ENCODE measurements at places on chromosomes 5 and 9.

- DNase-seq, result no peak
Observed at GRCh38 chr5:92544036-92544435, 1037.0 kb downstream of the NR2F1-AS1 start.

DNA sequence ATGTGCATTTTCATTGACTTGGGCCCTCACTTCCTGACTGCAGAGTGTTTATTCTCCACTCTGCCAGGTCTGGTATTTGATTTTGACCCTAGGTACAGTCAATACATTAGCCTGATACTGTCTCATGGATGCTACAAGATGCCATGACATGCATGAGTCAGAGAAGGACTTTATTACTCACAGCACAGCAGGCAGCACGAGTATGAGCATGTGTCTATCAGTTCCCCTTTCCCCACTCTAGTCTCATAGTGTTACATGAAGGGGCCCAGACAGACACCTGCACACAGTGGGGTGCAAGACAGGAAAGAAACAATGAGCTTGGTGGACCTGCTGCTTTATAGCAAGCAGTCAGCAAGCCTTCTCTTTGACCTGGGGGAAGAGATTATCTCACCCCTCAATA lies 19.6 kb downstream of the ITGA2 start:
- DNase-seq, result no peak

DNA sequence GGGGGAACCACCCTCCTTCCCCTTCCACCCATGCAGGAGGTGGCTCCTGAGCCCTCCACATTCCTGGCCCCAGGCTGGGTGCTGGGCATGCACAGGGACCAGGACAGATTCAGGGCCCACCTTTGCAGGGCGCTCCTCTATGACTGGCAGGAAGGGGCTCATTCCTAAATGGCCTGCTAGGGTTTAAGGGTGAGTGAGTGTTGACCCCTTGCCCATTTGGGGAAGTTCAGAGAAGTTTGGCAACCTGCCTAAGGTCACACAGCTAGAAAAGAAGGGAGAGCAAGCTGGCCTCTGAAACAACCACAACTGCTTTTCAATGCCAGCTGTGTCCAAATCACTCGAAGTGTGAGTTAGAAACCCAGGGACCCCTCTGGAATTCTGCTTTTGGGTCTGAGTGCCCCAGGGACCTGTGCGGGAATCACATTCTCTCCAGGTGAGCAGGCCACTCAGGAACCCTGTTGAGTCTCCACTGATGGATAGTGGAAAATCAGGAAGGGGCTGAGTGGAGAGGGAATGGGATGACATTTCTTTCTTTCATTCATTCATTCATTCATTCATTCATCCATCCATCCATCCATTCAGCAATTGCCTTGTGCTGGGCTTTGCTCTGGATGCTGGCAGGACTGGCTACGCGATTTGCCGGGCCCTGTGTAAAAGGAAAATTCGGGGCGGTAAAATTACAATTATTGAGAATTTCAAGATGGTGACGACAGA lies 191.9 kb downstream of the C9orf50 start:
- no peak for DNase-seq

GRCh38 chr9:18268381-18268780 lies 205.6 kb upstream of the ADAMTSL1 start:
- no peak for DNase-seq

- DNase-seq, result no peak
Observed at GRCh38 chr9:37582548-37583157, 6.5 kb upstream of the FBXO10 start.

DNA sequence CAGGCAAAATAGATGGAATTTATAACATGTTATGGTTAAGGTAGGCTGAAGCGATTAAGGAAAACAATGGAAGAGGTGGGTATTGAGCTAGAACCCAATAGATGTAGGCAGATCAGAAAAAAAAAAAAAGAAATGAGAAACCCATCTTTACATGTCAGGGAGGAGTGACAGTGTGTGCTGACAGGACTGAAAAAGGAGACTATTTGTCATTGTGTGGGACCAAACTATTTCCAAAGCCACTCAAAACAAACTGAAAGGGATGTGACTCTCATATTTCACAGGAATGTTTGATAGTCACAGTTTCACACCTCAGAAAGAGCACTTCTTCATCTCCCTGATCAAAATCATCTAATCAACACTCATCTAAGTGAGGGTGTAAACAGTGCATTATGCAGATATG lies 122.3 kb upstream of the KIF2A start:
- no peak for DNase-seq

- no peak for DNase-seq
Observed at GRCh38 chr5:133292300-133292699, 240.5 kb downstream of the HSPA4 start.

- no peak for DNase-seq
Observed at GRCh38 chr9:117826837-117827236, 122.6 kb downstream of the TLR4 start.

DNA sequence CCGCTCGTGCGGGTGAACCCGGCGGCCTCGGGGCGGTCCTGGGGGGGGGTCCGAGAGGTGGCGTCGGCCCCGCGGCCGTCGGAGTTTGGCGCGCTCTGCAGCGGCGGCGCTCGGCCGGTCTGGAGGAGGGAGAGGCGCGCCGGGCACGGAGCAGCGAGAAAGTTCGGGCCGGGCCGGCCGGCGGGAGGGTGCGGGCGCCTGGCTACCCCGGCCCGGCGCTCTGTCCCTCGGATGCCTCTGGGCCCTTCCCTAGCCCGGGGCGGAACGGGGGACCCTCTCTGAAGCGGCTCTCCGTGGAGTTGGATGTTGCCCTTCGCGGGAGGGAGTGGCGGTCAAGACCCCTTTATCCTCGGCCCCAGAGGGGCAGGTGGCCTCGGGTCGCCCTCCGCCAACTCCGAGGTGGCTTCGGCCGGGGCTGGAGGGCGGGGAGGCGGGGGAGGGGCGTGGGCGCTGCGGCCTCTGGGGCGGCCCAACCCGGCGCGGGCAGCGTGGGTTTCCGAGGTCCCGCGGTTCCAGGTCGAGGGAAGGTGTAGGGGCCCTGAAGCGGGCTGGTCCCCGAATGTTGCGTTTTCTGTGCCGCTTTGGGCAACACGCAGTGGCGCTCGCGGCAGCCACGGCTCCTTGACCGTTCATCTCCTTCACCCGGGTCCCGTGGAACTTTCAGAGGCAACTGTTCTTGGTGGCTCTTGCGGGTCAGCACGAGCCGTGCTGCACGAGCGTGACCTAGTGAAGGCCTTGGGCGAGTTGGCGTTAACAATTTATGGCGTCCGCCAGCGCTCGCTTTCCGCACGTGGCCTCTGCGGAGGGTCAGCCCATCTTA lies 290.5 kb downstream of the DOCK8 start:
- DNase-seq, result no peak

DNA sequence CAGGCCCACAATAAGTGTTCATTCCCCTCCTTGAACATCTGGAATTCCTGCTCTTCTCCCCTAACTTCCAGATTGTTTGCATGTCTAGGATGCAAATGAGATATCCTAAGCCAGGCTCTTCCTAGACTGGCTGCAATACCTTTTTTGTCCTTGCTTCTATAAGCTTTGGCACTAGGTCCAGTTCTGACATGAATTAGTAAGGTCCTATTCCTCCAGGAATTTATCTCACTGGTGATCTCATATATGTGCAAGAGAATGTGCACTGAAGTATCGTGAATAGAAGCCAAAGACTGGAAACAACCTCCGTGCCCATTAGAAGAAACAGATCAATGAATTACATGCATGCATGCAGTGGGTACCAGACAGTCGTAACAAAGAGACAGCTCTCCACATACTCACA lies 25.2 kb downstream of the DUSP1 start:
- no peak for DNase-seq

- DNase-seq, result no peak
Observed at GRCh38 chr5:38341056-38341455, 82.7 kb downstream of the EGFLAM start.
